ENCODE measurements at places on chromosomes 7 and 10. TPM values are rescaled to one million over a fixed set of nuclear protein-coding genes. Genes with fewer than 3 reads are reported as not detected.
A peak's percentile ranks its signal among the peaks of the same experiment; 100 is the strongest.

GRCh38 chr7:130274983-130275591 is 8.4 kb downstream of the CPA2 start:
- H3K27me3 ChIP-seq: no peaks in the 10 kb centered on the region
- peaks cover 19% of the 10 kb centered on the region for H3K4me1 ChIP-seq
- no peaks in the 10 kb centered on the region for H3K36me3 ChIP-seq
- no peak overlapping the region for H3K27ac ChIP-seq

GRCh38 chr7:34849986-34850385 is 187.3 kb downstream of the DPY19L1 start:
- H3K27ac ChIP-seq: no peak overlapping the region
- no peak overlapping the region for H3K4me3 ChIP-seq
- H3K4me1 ChIP-seq: no peaks in the 10 kb centered on the region
- no peak for DNase-seq

DNA sequence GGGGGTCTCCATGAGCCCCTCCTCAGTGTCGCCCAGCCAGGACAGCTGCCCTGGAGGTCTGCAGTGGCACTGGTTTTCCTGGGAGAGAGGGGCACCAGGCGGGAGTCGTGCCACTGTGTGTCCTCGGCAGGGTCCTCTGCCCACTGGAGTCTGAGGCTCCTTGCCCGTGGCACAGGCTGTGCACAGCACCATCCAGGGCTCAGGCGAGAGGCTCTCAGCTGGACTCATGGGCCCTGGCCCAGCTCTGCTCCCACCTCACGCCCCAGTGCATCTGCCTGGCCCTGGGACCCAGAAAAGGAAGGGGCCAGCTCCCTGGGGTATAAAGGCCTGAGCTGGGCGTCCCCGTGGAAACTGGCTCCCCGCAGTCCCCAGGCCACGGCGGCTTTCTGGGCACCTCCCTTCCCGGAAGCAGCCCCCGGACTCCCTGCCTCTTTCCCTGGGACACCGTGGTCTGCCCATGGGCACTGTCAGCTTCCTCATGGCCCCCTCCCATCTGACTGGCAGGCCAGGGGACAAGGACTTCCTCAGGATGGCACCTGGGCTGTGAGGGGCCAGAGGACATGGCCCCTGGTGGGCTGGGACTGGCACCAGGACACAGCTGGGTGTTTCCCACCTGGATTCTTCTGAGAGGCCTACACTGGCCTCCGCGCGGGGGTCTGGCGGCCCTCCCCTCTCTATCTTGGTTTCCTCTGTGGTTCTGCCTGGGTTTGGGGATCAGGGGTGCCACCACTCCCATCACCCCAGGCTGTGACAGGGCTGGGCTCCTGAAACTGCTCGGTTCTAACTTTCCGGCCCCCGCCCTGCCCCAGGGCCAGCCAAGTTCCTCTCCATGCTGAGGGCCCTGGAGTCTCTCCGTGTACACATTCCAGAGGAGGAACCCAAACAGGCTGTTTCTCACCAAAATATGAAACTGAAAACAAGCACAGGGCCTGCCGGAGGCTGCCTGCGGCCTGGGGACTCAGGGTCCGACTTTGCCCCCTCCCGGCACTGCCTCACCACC is 5.5 kb downstream of the FOXL3 start:
- H3K36me3 ChIP-seq: no peaks in the 10 kb centered on the region
- DNase-seq: no peak
- peaks cover 32% of the 10 kb centered on the region for H3K27me3 ChIP-seq

DNA sequence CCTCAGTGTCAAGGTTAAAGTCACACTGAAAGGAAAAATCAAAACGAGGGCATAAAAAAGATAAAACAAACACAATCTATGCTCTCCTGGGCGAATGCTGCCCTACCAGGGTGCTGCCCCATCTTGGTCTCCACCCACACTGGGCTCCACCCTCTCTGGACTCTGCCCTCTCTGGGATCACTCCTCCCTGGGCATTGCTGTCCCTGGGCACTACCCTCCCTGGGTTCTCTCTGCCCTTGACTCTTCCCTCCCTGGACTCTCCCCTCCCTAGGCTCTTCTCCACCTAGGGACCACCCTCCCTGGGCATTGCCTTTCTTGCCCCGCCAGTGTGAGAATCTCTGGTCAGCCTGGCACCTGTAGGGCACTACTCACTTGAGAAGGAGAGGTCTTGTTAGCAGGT is 8.6 kb downstream of the GDF2 start:
- DNase-seq: peak; percentile 53
- H3K27me3 ChIP-seq: no peaks in the 10 kb centered on the region
- no peak overlapping the region for H3K4me3 ChIP-seq
- H3K36me3 ChIP-seq: no peaks in the 10 kb centered on the region

Gene SORBS1
- total RNA-seq: 440 TPM

Gene PSMG3
- total RNA-seq: 4.9 TPM

All from stomach (tissue), 19 donors.